Right hindlimb (tissue), 1 donor: ENCODE measurements at places on chromosomes 6 and 20.

GRCh38 chr6:136067731-136068341, 182.3 kb downstream of the MTFR2 start:
- DNase-seq: no peak

DNA sequence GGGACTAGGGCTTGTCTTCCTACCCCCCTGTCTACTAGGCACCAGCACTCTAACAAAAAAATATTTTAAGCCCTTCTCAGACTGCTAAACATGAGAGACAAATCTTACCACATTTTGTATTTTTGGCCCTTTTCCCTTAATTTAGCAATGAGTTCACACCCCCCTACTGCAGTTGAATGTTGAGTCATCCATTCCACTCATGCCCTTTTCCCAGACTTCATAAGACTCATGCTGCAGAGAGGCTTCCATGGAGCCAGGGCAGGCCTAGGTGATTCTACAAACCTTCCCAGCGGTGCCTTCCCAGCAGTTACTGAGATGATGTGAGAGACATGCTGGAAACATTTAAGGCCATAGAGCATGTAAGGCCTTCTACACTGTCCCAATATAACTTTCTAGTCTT, 53.9 kb downstream of the PXDC1 start:
- DNase-seq: no peak

- no peak for DNase-seq
Measured at GRCh38 chr6:42777126-42777822, 4.6 kb upstream of the BICRAL start.

- no peak for DNase-seq
Measured at GRCh38 chr6:69848552-69848951, 17.8 kb upstream of the COL19A1 start.

DNA sequence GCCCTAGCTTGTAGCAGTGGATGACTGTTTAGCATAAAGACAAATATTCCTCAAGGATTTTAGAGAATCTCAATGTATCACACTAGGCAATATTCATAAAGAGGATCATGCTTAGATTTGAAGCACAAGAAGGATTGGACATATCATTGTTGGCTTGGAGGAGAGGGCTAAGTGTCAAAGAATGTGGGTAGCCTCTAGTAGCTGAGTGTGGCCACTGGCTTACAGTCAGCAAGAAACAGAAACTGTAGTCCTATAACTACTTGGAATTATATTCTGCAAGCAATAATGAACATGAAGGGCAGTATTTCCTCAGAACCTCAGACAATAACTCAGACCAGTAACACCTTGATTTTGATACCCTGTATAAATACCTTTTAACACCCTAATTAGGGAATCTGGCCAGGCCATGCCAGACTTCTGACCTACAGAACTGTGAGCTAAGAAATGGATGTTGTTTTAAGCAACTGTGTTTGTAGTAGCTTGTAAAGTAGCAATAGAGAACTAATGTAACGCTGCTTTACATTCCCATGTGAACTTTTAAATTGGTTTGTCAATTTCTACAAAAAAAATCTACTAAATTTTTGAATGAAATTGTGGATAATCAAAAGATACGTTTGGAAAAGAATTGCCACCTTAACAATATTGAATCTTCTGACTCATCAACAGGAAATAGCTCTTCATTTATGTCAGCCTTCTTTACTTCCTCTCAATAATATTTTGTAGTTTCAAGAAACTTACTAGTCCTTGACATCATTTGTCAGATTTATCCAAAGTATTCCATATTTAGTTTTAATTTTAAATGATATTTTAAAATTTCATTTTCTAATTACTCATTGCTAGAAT, 65.2 kb upstream of the RSPO3 start:
- DNase-seq: no peak
